NCI-H2081 (cell line): ENCODE measurements at places on chromosomes 3 and 15.

GRCh38 chr3:139577909-139578308, 38.4 kb upstream of the RBP1 start:
- DNase-seq = peak; percentile 52

DNA sequence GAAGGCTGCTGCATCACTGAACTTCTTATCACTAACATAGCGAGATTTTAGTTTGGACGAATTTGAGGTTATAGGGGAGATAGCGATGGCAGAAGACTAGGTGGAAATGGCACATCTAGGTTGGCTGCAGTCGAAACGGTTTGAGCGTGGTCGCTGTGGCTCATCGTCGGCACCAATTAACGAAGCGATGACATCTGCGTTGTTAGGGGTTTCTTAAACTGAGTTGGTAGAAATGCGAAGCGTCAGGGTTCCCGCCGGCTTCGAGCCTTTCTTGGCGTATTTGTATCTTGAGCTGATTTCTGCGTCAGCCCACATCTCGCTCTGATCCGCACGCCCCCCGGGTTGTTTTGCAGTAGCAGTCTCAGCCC, 319 bp downstream of the LNP1 start:
- peak; percentile 72 for DNase-seq

DNA sequence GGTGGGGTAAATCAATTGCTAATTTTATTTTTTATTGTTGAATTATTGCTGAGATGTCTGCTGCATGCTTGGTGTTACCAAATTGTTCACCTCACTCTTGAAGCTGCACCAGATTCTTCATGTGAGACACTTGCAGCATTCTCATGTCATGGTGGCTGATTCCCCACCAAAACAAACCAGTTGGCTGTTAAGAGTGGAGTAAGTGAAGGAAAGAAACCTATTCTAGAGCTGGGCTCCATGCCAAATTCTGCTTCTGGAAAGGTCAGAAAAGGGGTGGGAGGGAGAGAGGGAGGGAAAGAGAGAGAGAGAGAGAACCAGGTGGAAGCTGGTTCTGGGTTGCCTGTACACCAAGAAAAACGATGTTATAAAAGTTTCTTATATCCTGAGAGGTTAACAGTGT, 317.5 kb upstream of the THRB start:
- DNase-seq = no peak

GRCh38 chr15:98628216-98628615, 20.1 kb upstream of the IGF1R start:
- DNase-seq = no peak

DNA sequence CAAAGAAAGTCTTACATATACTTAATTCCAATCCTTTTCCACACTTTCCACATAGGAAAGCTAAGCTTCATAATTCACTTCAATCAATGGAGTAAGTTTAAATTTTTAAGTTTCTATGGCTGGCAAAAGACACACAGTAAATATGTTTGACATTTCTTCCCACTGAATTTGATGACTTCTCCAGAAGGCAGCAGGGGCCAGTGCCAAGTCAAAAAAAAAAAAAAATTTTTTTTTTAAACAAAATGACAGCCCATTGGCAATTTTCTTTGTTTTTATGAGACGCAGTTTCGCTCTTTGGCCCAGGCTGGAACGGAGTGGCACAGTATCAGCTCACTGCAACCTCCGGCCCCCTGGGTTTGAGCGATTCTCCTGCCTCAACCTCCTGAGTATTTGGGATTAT, 28.7 kb downstream of the ATP13A3 start:
- DNase-seq = no peak

DNA sequence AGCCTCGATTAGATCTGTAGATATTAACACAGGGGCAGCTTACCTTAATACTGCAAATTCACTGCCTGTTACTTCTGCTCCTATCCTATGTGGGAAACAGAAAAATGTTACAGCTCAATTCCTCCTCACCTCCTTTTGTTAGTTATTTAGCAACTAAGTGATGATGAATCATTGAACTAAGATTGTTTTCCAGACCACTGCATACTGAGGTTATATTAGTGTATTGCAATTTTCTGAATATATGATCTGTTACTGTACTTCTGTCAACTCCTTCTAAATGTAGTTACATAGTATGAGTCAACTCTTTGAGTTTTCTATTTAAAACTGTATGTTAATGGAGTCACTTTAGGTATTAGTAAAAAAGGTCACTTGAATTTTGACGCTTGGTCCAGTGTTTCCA, 331.5 kb upstream of the SLCO3A1 start:
- no peak for DNase-seq

GRCh38 chr15:78079298-78080087, 2.0 kb upstream of the TBC1D2B start:
- no peak for DNase-seq

- DNase-seq = no peak
Measured at GRCh38 chr3:127747751-127748521, 74.4 kb downstream of the MGLL start.

DNA sequence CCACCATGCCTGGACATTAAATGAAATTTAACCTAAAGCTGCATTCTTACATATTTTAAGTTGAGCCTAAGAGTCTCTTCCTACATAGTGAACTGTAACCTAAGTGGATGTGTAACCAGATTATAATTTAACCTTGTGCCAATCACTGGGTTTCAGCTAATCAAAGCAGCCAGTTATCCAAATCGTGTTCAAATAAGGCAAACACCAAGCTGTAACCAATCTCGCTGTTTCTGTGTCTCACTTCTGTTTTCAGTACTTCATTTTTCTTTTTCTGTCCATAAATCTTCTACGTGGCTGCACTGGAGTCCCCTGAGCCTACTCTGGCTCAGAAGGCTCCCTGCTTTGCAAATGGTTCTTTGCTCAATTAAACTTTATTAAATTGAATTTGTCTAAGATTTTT, 186.1 kb upstream of the CNTN6 start:
- DNase-seq = no peak

DNA sequence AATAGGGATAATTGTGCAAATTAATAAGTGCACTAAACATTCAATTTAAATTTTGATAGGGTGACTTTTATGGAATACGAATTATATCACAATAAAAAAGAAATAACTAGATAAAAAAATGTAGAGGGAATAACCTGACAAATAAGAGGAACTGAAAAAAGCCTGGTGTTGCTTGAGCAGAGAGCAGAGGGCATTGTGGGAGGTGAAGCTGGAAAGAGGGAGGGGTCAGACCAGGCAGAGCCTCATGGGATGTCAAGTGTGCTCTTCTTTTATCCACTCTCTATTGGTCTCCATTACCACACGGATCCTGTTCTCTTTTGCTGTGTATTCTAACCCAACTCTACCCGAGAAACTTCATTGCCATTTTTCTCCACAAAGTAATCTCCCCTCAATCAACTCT, 264.0 kb upstream of the CRBN start:
- no peak for DNase-seq

GRCh38 chr3:126654571-126655383, at the start of gene TXNRD3:
Gene TXNRD3 (minus strand): TSS chr3:126655124.
- peak; percentile 91 for DNase-seq

DNA sequence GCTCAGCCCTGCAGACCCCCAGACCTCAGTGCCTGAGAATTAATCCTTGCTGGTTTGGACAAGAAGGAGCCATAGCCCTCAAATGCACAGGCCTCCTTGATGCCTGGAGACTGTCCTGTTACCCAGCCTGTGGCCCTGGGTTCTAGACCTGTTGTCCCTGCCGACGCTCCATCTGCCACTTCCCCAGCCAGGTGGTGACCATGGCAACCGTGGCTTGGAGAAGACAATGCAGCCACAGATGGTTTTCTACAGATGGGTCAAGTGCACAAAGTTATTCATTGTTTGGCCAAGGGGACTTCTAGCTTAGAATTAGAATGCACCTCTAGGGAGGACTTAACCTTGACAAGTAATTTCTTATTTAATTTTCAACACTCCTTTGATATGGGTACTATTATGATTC, 297.1 kb downstream of the UACA start:
- no peak for DNase-seq

DNA sequence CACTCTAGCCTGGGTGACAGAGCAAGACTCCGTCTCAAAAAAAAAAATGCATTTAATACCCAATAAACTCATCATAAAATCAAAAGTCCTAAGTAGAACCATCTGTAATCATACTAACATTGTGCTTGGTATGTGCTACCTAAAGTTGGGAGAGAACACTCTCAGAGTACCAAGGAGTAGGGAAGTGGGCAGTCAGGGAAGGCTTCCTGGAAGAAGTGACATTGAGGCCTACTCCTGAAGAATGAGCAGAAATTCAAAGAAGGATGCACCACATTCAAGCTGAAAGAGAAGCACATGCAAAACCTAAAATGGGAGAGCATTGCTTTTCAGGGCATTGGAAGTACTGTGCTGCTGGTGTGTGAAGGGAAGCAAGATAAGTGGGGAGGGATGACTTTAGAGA, 54.1 kb downstream of the TLE3 start:
- no peak for DNase-seq

- DNase-seq = no peak
Measured at GRCh38 chr15:49045751-49046219, 461 bp downstream of the SECISBP2L start.

DNA sequence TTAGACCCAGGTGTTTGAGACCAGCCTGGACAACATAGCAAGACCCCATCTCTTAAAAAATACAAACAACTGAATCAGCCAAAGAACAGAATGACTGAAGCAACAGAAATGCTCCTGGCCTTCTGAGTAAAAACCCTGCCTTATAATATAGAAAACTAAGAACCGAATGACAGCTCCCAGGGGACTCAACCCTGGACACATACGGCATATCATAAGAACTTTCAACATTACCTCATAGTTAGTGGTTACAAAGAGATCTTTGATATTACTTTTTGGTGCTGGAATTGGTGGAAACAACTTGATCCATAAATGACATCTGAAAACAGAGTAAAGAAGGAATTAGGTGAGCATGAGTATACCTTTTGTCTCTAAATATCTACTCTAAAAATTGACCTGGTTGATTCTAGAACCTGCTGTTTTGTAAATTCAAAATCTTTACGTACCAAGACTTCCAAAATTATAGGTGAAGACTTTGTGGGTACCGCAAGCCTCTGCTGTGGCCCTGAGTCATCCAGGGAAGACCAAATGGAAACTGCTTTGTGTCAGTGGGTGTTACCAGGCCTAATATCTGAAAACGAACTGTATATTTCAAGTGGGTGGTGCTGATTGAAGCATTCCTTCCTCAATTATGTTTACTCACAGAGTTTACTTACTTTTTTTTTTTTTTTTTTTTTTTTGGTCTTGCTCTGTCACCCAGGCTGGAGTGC, 35.5 kb downstream of the IL5RA start:
- no peak for DNase-seq
